ENCODE measurements at places on chromosomes 4 and X.

DNA sequence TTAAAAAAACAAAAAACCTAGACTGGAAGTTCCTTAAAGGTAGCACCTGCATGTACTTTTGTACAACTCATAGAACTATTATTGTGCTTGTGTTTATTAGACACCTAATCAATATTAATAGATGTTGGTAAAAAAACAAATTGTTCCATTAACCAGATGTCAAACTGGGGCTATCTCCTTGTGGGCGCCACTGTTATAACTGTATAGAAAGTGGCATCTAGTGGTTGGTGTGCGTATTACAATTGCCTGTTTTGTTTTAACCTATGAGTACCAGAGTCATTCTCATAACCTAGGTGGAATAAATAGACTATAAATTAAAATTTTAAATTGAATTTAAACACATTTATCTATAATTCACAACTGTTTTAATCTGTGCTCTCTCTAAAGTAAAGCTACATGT, 97.4 kb downstream of the COL4A5 start:
- peak; percentile 24 for DNase-seq

GRCh38 chr4:143232277-143232676, 47.6 kb downstream of the USP38 start:
- no peak for DNase-seq

DNA sequence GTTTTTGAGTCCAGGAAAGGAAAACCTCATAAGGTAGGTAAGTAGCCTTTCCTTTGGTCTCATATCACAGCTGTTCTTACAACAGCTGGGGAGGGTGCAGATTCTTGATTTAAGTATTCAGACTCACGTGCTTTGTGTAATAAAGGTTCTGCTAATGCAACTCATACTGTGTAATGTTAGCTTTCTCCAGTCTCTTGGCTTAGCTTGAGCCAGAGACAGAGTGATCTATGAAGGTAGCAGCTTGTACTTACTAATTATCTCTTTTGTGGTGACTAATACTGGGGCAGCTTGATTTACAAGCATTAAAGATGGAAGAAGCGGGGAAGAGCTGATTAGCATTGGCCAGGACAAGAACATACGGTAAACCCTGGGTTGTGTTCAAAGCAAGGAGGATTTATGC, 80.3 kb downstream of the LNX1 start:
- DNase-seq, result no peak

DNA sequence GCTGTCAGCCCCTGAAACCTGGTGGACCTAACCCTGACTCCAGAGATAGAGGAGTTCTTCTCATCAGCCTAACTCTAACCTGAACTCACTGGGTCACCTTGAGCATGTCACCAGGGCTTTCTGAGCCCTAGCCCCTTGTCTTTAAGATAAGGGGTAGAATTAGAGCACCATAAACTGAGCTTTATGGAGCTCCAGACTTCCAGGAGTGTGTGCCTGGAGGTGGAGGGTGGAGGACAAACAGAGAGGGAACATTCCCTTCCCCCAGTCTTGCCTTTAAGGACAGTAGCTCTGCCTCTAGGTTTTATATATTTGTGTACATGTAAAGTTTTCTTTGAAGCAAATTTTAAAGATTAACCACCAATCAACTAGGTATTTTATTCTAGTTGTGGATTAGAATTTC, 83.9 kb upstream of the PACRGL start:
- DNase-seq, result no peak

DNA sequence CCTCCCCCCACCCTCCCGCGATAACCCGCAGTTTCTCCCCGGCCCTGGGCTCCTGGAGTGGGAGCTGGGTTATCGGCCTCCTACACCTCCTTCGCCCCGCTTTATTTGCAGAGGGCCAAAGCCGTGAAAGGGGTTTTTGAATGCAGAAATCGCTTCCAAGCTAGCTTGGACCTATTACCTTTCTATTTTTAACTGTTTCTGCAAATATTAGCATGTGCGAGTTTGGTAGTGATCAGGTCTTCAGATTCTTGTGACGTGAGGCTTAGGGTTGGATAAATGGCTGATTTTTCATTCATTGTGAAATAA, 1.3 kb downstream of the USP9X start:
- DNase-seq, result no peak

- no peak for DNase-seq
Measured at GRCh38 chr4:188971125-188971524, 831.9 kb downstream of the TRIML1 start.

DNA sequence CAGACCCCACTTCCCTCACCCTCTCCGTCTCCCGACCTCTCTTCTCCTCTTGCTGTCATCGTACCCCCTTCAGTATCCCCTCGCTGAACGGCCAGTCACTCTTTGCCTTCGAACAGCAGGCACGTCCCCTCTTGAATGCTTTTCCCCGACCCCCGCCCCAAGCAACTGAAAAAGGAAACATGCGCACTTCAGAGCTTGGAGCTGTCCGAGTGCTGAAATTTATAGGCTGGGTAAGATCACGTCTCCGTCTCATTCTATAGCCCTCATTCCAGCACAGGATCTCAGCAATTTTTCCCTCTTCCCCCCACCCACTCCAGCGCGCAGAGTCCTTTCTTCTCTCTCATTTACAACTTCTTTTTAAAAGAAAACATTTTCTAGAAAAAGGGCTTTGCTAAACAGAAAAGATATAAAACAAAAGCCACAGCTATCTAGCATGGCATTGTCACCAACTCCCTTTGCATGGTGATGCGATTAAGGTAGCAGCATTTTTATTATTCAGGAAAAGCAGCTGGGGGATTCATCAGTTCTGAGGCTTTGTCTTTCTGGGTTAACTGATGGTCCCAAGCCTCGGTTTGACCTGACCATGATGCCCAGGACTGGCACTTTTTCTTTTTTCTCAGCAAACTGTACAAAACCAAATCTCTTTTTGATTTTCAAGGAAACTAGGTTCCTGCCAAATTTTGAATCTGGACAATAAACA, at the start of gene GLRA2:
Gene GLRA2 (plus strand): TSS at position 247 of the 700 bp plus-strand sequence. CDS start 522 bp downstream, outside the sequence.
- peak; percentile 69 for DNase-seq
